Mesendoderm (in vitro differentiated cells): ENCODE measurements at places on chromosomes 11 and 22.
A peak's percentile ranks its signal among the peaks of the same experiment; 100 is the strongest.

DNA sequence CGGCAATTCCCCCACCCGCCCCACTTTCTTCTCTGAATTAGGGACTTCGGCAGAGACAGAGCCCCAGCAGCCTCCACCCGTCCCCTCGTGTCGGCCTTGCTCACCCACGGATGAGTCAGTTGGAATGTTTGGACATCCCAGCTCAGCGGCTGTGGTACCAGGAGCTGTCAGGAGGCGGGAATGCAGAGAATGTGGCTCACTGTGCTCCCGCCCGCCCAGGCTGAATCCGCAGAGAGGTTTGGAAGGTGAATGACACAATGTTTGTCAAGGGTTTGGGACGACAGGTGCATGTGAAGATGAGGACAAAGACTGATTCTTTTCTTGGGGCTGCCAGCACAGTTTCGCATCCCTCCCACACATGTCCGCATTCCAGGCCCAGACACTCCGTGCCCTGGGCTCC lies 39.6 kb downstream of the LIF start:
- peak; percentile 88 for DNase-seq
- H3K4me1 ChIP-seq = no peaks in the 10 kb centered on the region
- H3K27me3 ChIP-seq = no peaks in the 10 kb centered on the region
- no peak overlapping the region for H3K4me3 ChIP-seq
- H3K27ac ChIP-seq = no peak overlapping the region

- no peaks in the 10 kb centered on the region for H3K36me3 ChIP-seq
- H3K4me1 ChIP-seq = peaks cover 13% of the 10 kb centered on the region
- no peak for DNase-seq
- H3K27ac ChIP-seq = peak overlapping the region; percentile 72
- no peaks in the 10 kb centered on the region for H3K27me3 ChIP-seq
- H3K4me3 ChIP-seq = peak overlapping the region; percentile 68
These were observed 14.5 kb downstream of the PHLDB1 start for GRCh38 chr11:118621784-118622375.

DNA sequence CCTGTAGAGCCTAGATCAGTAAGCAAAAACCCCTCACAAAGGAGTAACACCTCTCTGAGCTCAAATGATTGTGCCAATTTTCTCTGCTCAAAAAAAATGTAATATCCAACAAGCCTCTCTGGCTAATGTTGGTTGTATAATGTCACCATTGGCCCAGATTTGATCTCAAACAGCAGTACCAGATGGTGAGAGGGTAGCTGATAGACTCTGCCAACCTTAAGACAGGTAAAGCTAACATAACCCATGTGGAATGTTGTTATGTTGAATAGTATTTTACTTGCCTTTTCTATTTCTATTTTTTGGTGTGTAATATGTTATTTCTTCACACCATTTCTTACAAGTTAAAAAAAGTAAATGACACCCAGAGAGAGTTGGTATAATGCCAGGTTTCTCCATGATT lies 166.7 kb upstream of the GUCY1A2 start:
- H3K27ac ChIP-seq = no peak overlapping the region
- DNase-seq = no peak
- H3K4me1 ChIP-seq = no peaks in the 10 kb centered on the region
- no peaks in the 10 kb centered on the region for H3K36me3 ChIP-seq

DNA sequence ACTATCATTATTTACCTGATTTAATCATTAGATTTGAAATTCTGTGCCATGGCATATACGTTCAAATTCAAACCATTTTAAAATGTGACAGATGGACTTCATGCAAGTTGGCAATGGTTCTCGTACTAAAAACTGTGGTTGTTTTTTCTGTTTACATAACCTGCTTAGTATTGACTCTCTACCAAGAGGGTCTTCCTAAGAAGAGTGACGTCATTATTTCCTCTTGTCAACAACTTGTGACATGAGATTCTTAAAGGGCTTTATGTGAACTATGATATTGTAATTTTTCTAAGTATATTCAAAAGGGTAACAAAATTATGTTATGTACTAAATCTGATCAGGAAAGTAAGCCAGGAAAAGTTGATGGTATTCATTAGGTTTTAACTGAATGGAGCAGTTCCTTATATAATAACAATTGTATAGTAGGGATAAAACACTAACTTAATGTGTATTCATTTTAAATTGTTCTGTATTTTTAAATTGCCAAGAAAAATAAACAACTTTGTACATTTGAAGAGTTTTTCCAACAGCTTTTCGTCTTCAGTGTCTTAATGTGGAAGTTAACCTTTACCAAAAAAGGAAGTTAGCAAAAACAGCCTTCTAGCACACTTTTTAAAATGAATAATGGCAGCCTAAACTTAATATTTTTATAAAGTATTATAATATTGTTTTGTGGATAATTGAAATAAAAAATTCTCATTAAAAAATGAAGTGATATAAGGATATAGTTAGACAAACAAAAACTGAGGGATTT lies 87.0 kb downstream of the GRK3 start:
- H3K4me3 ChIP-seq = no peak overlapping the region
- H3K36me3 ChIP-seq = no peaks in the 10 kb centered on the region
- H3K4me1 ChIP-seq = no peaks in the 10 kb centered on the region
- no peak for DNase-seq

- no peaks in the 10 kb centered on the region for H3K27me3 ChIP-seq
- no peak overlapping the region for H3K4me3 ChIP-seq
- DNase-seq = no peak
These were observed 38.6 kb downstream of the IGF2 start for GRCh38 chr11:2100361-2101170.
